ENCODE measurements at places on chromosomes 3 and 15. TPM values are rescaled to one million over a fixed set of nuclear protein-coding genes. Genes with fewer than 3 reads are reported as not detected.

STT3B gene
- 156 TPM for total RNA-seq

LRRC15 gene
- total RNA-seq = 1.3 TPM

C3orf22 gene
- not detected for total RNA-seq

CIB2 gene
- total RNA-seq = 6.5 TPM

KNG1 gene
- not detected for total RNA-seq

LHFPL4 gene
- 0.11 TPM for total RNA-seq

XIRP1 gene
- total RNA-seq = 1.1 TPM

CCR4 gene
- total RNA-seq = not detected

C15orf61 gene
- total RNA-seq = 4.7 TPM

MOBP gene
- total RNA-seq = 0.41 TPM

SAMMSON gene
- total RNA-seq = not detected

PLEKHO2 gene
- total RNA-seq = 11.5 TPM

SERPINI1 gene
- 45.0 TPM for total RNA-seq

DNA sequence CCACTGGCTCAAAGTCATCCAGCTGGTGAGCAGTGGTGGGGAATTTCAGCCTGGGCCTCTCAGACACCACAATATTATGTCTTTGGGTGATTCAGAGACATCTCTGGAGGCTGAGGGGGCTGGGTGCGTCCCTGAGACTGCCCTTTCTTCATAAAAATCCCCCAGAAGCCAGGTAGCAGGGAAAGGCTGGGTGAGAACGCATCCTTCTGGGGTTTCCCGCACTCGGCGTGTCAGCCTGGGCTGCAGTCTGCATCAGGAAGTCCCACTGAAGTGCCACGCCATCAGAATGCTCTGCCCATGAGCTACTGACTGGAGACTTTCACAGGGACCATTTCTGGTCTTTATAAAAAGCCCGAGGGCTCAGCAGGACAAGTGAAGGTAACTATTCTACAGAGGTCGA lies 148.8 kb upstream of the SLC6A11 start:
- H3K4me1 ChIP-seq = no peaks in the 10 kb centered on the region
- peaks cover 27% of the 10 kb centered on the region for H3K27me3 ChIP-seq

DNA sequence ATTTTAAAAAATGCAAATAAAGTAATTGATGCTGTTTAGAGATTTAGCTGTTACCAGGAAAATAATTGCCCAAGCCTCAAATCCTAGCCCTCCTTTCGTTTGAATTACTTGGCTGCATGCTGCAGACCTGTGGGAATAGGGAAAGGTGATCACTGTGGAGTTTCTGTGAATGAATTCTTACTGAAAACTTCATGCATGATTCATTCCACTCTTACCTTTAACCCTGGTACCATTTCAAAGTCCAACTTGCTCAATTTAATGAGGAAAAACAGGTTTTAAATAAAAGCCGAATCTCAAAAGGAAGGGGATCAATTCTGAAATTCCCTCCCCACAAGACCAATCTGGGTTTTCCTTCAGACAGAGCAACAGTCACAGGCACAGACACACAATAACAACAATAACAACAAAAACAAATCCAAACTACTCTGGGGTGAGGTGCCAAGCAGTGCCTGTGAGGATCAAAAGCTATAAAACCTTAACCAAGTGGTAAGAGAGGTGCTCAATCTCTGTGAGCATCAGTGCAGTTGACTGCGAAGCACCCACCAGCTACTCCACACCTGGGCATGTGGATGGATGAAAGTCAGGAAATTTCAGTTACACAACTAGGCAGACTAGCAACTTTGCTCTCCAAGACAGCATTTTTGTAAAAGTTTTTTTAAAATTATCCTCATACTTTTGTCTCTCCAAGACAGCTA lies 200.8 kb downstream of the CNTN3 start:
- H3K27me3 ChIP-seq = no peaks in the 10 kb centered on the region
- no peak for DNase-seq
- H3K4me3 ChIP-seq = no peak overlapping the region

DNA sequence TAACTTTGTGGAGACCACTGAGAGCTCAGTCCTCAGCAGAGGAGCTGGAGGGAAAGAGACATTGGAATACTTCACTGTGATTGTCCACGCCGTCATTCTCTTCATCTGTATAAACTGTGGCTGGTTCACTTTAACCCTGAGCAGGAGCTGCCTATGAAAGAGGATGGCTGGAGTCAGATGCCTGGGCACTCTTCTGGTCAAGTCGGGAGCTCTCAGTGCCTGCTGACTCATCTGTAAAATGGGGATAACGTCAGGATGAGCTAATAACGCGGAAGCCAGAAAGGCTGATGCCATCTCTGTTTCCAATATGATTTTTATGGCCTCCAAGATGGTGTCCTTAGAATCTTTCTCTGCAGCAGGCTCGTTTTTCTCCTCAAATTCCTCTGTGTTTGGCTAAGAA lies 51.6 kb upstream of the MRPS22 start:
- H3K27ac ChIP-seq = no peak overlapping the region
- DNase-seq = no peak
- H3K4me1 ChIP-seq = no peaks in the 10 kb centered on the region
- no peaks in the 10 kb centered on the region for H3K27me3 ChIP-seq
- H3K36me3 ChIP-seq = no peaks in the 10 kb centered on the region

GRCh38 chr3:64799606-64800005 lies 111.8 kb upstream of the ADAMTS9 start:
- no peaks in the 10 kb centered on the region for H3K4me1 ChIP-seq
- H3K36me3 ChIP-seq = no peaks in the 10 kb centered on the region
- no peak for DNase-seq
- no peak overlapping the region for H3K4me3 ChIP-seq

- no peak for DNase-seq
- H3K27ac ChIP-seq = no peak overlapping the region
- H3K4me1 ChIP-seq = no peaks in the 10 kb centered on the region
- H3K27me3 ChIP-seq = no peaks in the 10 kb centered on the region
These were observed 135.5 kb downstream of the CBLB start for GRCh38 chr3:105733356-105733755.

DNA sequence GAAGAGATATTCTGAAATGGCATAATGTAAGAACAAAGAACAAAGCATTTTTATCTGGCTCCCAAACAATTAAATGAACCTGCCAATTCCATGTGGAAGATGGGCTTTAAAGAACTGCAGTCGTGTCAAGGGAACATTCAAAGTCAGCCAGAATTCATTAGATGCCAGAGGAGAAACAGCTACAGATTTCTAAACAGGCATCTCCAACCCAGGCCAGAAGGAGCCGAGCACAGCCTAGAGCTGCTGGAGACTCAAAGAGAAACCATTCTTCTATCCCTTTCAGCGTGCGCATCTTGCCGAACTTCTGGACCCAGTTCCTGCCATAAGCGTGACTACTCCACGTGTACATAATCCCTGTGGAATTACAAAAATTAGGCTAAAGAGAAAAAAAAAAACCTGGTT lies 60.4 kb downstream of the MB21D2 start:
- no peak overlapping the region for H3K27ac ChIP-seq
- peaks cover 17% of the 10 kb centered on the region for H3K4me1 ChIP-seq
- DNase-seq = no peak
- H3K27me3 ChIP-seq = no peaks in the 10 kb centered on the region
- H3K36me3 ChIP-seq = no peaks in the 10 kb centered on the region

DNA sequence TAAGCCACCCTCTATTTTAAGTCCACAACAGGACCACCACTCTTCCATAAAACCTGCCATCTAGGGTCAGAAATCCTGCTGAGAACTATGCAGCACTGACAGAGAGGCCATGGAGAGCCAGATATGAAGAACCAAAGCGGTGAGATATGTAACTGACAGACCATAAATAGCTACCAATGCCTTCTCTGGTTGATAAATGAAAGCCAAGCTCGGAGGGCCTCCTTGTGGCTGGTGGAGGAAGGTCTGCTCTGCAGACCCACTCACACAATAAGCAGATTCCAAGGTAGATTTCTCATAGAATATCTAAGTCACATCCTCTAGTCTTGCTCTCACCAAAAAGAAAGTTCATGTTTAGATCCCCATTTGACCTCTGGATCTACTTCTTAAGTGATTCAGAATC lies 38.9 kb downstream of the RYK start:
- peak; percentile 36 for DNase-seq
- no peaks in the 10 kb centered on the region for H3K27me3 ChIP-seq
- no peak overlapping the region for H3K4me3 ChIP-seq
- peaks cover 11% of the 10 kb centered on the region for H3K36me3 ChIP-seq

GRCh38 chr15:80893777-80894176 lies 95.8 kb downstream of the MESD start:
- peaks cover 4% of the 10 kb centered on the region for H3K36me3 ChIP-seq
- DNase-seq = no peak
- H3K27ac ChIP-seq = no peak overlapping the region
- no peak overlapping the region for H3K4me3 ChIP-seq
- no peaks in the 10 kb centered on the region for H3K27me3 ChIP-seq

DNA sequence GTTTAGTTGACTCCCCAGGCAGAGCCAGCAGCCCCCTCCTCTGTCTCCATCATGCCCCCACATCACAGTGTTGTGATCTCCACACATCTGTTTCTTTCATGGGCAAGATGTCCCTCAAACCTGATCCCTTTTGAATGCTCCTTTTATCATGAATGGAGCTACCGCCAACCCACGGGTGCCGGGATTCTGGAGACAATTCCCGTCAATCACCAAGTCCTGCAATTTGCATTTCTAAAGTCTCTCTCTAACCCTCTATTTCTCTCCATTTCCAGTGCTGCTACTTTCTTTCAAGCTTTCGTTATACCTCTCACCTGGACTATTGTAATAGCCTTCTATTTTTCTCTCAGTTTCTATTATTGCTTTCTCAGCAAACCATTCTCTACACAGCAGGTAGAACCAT lies 89.7 kb upstream of the CCNL1 start:
- H3K4me1 ChIP-seq = peaks cover 14% of the 10 kb centered on the region
- H3K36me3 ChIP-seq = no peaks in the 10 kb centered on the region
- no peak for DNase-seq

- H3K4me1 ChIP-seq = no peaks in the 10 kb centered on the region
- H3K27ac ChIP-seq = no peak overlapping the region
- H3K27me3 ChIP-seq = no peaks in the 10 kb centered on the region
These were observed 89.4 kb upstream of the CDAN1 start for GRCh38 chr15:42826251-42826890.

GRCh38 chr15:71883447-71883846 lies 73.1 kb downstream of the NR2E3 start:
- no peak for DNase-seq
- no peak overlapping the region for H3K27ac ChIP-seq

- no peak overlapping the region for H3K27ac ChIP-seq
- peak; percentile 76 for DNase-seq
- no peak overlapping the region for H3K4me3 ChIP-seq
- H3K27me3 ChIP-seq = no peaks in the 10 kb centered on the region
These were observed 23.0 kb downstream of the HPS3 start for GRCh38 chr3:149152420-149152819.

DNA sequence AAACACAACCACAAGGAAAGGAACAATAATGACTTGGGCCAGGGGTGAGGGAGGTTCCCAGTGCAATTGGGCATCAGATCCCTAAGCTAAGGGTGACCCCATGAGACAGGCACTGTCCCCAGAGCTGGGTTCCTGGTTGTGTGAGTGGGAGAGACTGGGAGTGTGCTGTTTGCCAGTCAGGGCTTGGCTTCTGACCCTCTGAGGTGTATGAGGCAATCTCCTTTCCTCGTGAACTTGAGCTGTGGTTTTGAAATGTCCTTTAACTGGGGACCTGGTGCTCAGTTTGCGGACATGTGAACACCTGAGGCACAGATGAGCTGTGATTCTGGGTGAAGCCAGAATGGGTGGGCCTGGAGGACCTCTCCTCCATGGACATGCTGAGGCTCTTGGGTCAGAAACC lies 58.5 kb upstream of the PLXNA1 start:
- H3K27me3 ChIP-seq = no peaks in the 10 kb centered on the region
- H3K4me3 ChIP-seq = no peak overlapping the region
- DNase-seq = no peak
- H3K36me3 ChIP-seq = no peaks in the 10 kb centered on the region
- H3K4me1 ChIP-seq = peaks cover 32% of the 10 kb centered on the region

DNA sequence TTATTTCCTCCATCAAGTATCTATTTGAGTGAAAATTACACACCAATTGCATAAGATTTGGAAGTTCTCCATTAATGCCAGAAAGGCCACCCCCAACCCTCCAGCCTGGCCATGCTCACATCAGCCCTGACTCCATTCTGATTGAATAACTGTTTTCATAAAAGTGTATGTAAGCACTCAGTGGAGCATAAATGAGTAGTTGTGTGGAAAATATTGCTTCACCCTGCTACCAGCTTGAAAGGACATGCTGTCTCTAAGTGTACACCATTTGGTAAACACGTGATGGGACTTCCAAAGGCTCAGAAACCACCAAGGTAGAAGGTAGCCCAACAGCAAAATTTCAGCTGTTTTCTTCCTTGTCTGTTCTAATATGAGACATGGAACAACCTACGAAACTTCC lies 393.8 kb downstream of the ZNF385D start:
- no peaks in the 10 kb centered on the region for H3K4me1 ChIP-seq
- no peaks in the 10 kb centered on the region for H3K27me3 ChIP-seq
- H3K36me3 ChIP-seq = no peaks in the 10 kb centered on the region
- H3K27ac ChIP-seq = no peak overlapping the region
- no peak overlapping the region for H3K4me3 ChIP-seq

GRCh38 chr3:145678401-145678800 lies 482.6 kb downstream of the PLOD2 start:
- H3K4me3 ChIP-seq = no peak overlapping the region
- DNase-seq = no peak
- no peaks in the 10 kb centered on the region for H3K36me3 ChIP-seq
- no peaks in the 10 kb centered on the region for H3K4me1 ChIP-seq
- no peaks in the 10 kb centered on the region for H3K27me3 ChIP-seq
